Activated CD4-positive, alpha-beta T cell treated with anti-CD3 and anti-CD28 coated beads for 1 hour (primary cell): ENCODE measurements at places on chromosomes 7 and 10.

- no peak for DNase-seq
Measured at GRCh38 chr10:1571587-1572237, 165.6 kb downstream of the ADARB2 start.

DNA sequence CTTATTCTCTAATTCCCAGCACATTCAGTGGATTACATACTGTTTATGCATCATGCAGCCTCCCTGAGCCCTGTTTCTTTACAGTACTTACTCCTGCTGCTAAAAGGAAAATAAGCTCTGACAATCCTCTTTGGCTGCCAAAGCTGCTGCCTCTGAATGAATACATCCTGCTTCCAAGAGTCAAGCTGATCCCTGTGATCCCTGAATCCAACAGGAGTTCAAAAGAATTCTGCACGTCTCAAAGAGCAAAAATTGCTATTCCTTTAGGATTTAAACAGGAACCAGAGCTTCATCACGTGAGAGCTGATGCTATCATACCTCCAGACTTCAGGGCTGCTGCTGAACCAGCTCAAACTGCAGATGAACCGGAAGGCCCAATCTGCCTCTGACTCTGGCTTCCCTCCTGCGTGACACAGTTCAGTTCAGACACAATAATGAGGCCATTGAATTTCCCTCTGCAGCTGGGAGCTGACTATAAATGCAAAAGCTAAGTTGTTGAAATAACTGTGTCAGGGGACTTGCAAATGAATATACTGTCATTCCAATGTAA is 851.0 kb upstream of the PHF14 start:
- no peak for DNase-seq

- DNase-seq = no peak
Measured at GRCh38 chr10:108801775-108802517, 1121.4 kb downstream of the XPNPEP1 start.

- no peak for DNase-seq
Measured at GRCh38 chr7:140667476-140667875, 5.3 kb upstream of the ADCK2 start.
